ENCODE measurements at places on chromosomes 5 and 9.

GRCh38 chr5:115413651-115414050 is 117.2 kb upstream of the CCDC112 start:
- DNase-seq, result no peak

GRCh38 chr5:115575167-115576070 is 26.9 kb downstream of the TICAM2 start:
- DNase-seq, result no peak

GRCh38 chr5:32109236-32109635 is 64.9 kb downstream of the GOLPH3 start:
- DNase-seq, result no peak

GRCh38 chr9:136297766-136298735 is 5.8 kb downstream of the CCDC187 start:
- DNase-seq, result no peak

- peak; percentile 21 for DNase-seq
Observed at GRCh38 chr5:472076-472655, 29.2 kb downstream of the EXOC3 start.

GRCh38 chr5:138953387-138954256 is 78.5 kb upstream of the LRRTM2 start:
- no peak for DNase-seq

DNA sequence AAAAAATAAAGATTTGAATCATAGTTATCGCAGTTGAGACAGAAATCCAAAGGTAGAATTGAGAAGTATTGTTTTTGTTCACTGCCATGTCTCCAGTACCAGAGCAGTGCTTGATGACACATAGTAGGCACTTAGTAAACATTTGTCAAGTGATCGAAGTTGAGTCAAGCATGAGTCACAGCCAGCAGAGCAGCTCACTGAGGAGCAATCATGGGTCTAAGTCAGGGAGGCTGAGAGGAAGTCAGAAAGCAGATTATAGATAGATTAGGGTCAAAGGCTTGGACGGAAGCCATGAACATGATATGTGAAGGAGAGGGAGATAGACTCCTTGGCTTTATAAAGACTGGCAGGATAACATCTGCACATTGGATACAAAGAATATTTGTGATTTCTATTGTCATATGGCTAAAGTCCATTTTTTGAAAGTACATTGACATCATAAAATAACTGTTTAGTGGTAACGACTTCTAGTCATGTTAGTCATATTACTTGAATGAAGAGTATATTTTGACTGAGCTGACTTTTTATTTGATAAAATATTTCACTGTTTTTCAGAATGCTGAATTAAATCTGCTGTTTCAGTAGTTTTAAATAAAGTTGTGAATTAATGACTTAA is 168.5 kb downstream of the RAB3C start:
- DNase-seq, result peak; percentile 8

- DNase-seq, result no peak
Observed at GRCh38 chr9:135701067-135701958, 672 bp upstream of the KCNT1 start.

- DNase-seq, result no peak
Observed at GRCh38 chr9:121324316-121324715, 45.7 kb downstream of the STOM start.

- DNase-seq, result no peak
Observed at GRCh38 chr5:175282611-175283225, 161.3 kb downstream of the DRD1 start.

DNA sequence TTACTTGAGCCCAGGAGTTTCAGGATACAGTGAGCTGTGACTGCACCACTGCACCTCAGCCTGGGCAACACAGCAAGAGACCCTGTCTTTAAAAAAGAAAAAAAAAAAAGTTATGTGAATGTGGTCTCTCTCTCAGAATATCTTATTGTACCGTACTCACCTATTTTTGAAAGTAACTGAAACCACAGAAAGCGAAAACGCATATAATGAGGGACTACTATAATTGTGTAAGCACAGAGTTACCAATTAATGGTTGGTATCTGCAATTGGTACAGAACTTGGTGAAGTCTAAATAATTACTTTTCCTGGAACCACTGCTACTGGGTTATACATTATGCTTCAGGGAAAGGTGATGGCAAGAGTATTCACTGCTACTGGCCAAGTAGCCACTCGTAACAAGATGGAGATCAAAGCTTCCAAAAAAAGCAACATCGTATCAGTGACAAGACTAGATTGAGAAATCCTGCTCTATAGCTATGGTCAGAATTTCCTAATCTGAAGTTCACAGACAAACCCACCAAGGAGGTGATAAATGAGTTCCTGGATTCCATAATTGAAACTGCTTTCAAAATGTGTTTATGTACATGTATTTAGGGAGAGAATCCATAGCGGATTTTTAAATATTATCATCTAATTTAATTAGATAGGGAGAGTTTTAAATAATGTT is 82.7 kb downstream of the NR6A1 start:
- no peak for DNase-seq

DNA sequence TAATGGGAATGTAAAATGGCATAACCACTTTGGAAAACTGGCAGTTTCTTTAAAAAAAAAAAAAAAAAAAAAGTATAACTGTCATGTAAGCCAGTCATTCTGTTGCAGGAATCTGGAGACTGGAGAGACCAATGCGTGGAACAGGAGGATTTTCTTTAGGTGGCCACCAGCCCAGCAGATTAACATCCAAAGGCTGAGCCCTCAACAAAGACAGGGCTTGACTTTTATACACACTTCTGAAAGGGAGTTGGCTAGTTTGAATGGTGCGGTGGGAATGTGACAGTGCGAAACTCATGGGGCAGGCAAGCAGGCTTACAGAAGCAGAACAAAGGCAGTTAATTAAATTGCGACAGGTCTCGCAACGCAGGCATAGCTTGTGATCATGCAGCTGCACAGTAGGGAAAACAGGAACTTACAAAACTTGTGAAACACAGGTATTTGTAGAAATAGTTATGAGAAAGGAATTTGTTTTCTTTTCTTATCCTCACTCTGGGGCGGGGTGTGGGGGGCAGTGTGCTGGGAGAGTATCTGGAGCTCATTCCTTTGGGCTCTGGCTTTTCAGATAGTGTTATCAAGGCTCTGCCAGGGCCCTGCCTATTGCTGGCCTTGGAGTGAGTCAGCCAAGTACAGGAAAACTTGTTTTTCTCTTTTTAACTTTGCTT is 12.0 kb downstream of the UIMC1 start:
- no peak for DNase-seq

DNA sequence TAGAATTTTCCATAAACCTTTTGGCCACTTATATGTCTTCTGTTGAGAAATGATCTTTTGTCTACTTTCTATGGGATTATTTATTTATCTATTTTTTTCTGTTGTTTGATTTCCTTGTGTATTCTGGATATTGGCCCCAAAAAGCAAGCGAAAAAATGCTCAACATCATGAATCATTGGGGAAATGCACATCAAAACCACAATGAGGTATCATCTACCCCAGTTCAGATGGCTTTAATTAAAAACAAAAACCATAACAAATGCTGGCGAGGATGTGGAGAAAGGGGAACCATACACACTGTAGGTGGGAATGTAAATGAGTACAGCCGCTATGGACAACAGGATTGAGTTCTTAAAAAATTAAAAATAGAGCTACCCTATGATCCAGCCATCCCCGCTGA is 125.0 kb upstream of the LPCAT1 start:
- DNase-seq, result no peak

GRCh38 chr9:33374634-33375237 is 27.6 kb downstream of the AQP7 start:
- DNase-seq, result peak; percentile 72

- DNase-seq, result no peak
Observed at GRCh38 chr5:122151640-122152039, 22.3 kb downstream of the ZNF474 start.

- DNase-seq, result no peak
Observed at GRCh38 chr9:121576281-121577075, 75.0 kb upstream of the DAB2IP start.

- no peak for DNase-seq
Observed at GRCh38 chr9:4939118-4939561, 45.9 kb upstream of the JAK2 start.

- peak; percentile 22 for DNase-seq
Observed at GRCh38 chr9:116494815-116495634, 192.1 kb upstream of the TRIM32 start.

DNA sequence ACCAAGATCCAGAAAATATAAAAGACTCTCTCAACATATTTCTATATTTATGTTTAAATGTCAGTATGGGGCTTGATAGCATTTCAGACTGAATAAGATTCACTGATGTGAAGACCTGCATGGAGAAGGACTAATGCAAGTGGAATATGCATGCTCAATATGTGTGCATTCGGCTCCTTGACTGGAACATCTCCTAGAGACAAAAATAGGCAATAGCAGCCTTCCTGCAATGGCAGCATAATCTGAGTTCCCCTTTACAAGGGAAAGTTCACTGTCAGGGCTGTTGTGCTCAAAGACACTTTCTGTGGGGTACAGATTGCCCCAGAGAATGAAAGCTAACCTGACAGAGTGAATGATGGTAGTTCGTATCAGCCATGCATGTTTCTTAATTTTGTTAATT is 42.4 kb downstream of the STARD4 start:
- no peak for DNase-seq

- DNase-seq, result no peak
Observed at GRCh38 chr9:14593406-14593805, 99.8 kb downstream of the ZDHHC21 start.

- no peak for DNase-seq
Observed at GRCh38 chr5:59079622-59080620, 497.0 kb downstream of the RAB3C start.

- peak; percentile 7 for DNase-seq
Observed at GRCh38 chr5:32261198-32261597, 51.5 kb downstream of the MTMR12 start.

GRCh38 chr9:129272348-129273025 is 94.4 kb upstream of the IER5L start:
- DNase-seq, result no peak

GRCh38 chr5:21895766-21896350 is 957.3 kb downstream of the CDH12 start:
- DNase-seq, result no peak

- no peak for DNase-seq
Observed at GRCh38 chr5:79886456-79886855, 104.6 kb downstream of the MTX3 start.

- no peak for DNase-seq
Observed at GRCh38 chr5:86671536-86671935, 53.8 kb downstream of the COX7C start.

GRCh38 chr5:101390151-101390908 is 487.2 kb upstream of the ST8SIA4 start:
- peak; percentile 8 for DNase-seq

- DNase-seq, result no peak
Observed at GRCh38 chr9:3916411-3916810, 383.5 kb downstream of the GLIS3 start.

- DNase-seq, result peak; percentile 4
Observed at GRCh38 chr5:153276151-153276550, 214.3 kb upstream of the GRIA1 start.
